ENCODE measurements at places on chromosomes 1 and 21.
A peak's percentile ranks its signal among the peaks of the same experiment; 100 is the strongest.

GRCh38 chr21:29449306-29449950, 150.7 kb downstream of the BACH1 start:
- DNase-seq = no peak

DNA sequence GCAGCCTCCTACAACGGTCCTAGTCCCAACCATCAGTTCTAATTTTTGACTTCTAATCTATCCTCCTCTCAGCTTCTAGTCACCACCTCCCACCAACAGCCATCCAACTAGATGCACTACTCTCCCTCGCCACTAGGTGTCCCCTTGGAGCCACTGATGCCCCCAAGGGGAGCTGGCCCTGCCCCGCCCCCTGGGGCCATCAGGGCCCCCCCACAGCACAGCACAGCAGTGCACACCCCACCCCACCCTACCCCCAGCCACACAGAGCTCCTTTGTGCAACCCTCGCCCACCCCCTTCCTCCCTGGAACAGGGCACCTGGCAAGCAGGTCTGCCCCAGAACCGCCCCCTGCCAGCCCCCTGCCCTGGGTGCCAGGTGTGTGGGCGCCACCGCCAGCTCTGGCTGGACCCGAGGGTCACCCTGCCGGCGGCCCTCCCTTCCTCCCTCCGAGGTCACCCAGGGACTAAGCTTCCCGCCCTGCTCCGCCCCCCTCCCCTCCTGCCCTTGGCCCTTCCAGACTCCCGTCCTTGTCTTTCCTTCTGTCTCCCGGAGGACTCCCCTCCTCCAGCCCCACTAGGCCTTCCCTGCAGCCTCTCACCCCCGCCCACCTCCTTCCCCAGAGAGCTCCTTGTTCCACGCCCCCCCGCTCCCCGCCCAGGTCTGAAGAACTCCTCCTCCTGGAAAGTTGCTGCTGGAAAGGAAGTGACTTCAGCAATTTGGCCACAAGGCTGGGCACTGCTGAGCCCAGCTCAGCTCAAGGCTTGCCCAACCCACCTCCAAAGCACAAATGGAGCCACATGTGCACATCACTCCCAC, 47.0 kb downstream of the AHDC1 start:
- peak; percentile 89 for DNase-seq

GRCh38 chr21:32653326-32653901, 41.2 kb upstream of the CFAP298 start:
- no peak for DNase-seq

GRCh38 chr1:38246955-38247952, 200.7 kb upstream of the POU3F1 start:
- DNase-seq = no peak

DNA sequence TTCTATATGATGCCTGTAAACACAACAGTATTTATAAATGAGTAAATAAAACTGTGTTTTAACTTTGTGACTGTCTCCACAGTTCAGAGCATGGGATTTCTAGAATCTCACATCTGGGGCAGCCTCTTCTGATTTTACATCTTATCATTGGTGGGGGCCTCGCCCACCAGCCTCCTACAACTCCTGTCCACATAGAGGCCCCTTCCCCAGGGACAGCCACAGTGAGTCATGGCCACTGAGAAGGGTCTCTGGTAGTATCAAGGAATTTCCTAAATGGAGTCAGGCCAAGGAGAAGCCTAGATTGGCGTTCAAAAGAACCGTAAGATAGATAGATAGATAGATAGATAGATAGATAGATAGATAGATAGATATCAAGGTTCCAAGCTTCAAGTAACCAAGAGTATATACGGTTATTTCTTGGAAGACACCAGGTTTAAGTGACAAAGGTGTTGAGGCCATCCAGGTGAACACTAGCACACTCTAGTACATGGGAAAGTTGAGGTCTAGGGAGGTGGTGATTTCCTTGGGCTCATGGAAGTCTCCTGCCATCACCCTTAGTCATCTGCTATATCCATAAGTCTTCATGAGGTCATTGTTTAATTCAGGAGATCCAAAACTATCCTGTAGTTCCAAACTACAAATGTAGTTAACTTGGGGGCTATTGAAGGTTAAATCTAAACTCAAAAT, 121.6 kb downstream of the SYT2 start:
- DNase-seq = no peak

- DNase-seq = peak; percentile 88
Observed at GRCh38 chr1:9724706-9725476, 73.4 kb downstream of the PIK3CD start.
